ENCODE measurements at places on chromosomes 3 and 15.

DNA sequence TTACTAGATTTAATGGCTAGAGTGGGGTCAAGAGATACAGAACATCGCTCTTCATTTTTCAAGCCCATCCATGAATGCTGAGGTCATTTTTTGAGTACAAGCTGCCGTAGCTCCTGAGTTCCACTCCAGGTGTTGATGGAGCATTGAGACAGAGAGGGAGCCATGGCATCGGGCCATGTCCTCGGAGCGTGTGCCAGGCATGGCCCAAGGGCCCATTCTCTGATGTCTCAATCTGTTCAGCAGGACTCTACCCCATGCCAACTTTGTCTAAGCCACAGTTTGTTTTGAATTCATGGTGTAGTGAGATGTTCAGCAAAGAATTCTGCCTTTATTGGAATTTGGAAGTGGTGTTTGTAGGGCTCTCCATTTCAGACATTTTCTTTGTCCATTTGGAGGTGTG is 110.5 kb upstream of the ADAMTS9 start:
- peak; percentile 80 for DNase-seq
- peaks cover 30% of the 10 kb centered on the region for H3K4me1 ChIP-seq
- no peak overlapping the region for H3K4me3 ChIP-seq
- peak overlapping the region; percentile 32 for H3K27ac ChIP-seq
- H3K36me3 ChIP-seq = peaks cover 19% of the 10 kb centered on the region
- H3K27me3 ChIP-seq = no peaks in the 10 kb centered on the region

DNA sequence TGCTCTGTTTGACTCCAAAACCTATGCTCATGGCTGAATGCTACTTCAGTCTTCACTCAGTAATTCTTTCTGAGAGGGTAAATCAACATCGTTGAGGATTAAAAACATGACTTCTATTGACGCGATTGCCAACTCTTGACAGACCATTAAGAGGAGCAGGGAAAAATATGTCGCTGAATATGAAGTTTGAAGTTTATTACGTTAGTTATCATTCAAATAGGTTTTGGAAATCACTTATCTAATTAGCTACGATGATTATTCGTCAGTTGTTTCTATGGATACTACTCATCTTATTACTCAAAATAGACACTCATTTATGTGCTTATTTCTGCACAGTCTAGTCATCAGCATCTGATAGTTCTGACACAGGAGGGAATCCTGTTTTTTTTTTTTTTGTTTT is 279.2 kb upstream of the TBL1XR1 start:
- DNase-seq = no peak
- no peak overlapping the region for H3K4me3 ChIP-seq
- no peaks in the 10 kb centered on the region for H3K27me3 ChIP-seq

DNA sequence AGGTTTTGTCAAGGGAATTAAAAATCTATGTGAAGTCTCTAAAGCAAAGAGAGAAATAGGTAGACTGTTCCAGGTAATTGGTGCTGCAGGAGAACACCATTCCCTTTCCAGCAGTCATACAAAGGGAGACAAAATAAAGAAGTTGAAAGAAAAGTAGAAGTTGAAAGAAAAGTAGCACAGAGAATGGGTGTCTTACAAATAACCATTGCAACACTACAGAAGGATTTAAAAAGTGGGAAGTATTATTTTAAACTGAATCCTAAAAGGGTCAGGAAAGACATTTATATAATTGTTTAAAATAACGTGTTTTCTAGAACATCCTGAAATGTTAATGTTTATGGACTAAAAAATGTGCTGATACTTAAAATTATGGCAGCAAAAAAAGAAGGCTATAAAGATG is 223.8 kb downstream of the RSRC1 start:
- DNase-seq = no peak
- H3K27me3 ChIP-seq = no peaks in the 10 kb centered on the region
- no peaks in the 10 kb centered on the region for H3K4me1 ChIP-seq
- H3K36me3 ChIP-seq = no peaks in the 10 kb centered on the region
- no peak overlapping the region for H3K27ac ChIP-seq

GRCh38 chr3:15428539-15428938 is 1.1 kb downstream of the EAF1 start:
- peaks cover 25% of the 10 kb centered on the region for H3K4me1 ChIP-seq
- DNase-seq = no peak
- H3K27me3 ChIP-seq = no peaks in the 10 kb centered on the region
- peak overlapping the region; percentile 87 for H3K4me3 ChIP-seq

DNA sequence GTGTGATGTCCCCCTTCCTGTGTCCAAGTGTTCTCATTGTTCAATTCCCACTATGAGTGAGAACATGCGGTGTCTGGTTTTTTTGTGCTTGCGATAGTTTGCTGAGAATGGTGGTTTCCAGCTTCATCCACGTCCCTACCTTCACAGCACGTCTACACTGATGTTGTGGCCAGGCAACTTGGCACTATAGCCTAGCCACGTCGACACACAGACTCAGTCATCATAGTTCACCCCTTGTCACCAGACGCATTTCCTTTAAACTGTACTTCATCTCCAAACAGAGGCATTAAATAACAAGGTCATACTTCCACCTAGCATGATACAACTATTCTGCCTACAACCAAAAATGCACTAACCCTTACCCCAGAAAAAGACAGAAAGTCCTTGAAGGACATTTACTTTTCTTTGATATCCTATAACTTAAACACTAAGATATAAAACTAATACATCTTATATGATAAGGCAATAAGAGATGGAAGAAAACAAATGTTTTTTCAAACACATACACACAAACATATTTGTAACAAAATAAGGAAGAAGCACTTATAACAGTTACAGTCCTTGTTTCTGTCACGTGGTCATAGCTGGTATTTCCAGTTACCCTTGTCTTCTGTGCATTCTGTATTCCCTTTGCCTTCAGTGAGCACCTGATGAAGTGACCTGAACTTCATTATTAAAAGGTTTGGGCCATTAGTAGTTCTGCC is 121.4 kb downstream of the KLF13 start:
- H3K4me3 ChIP-seq = no peak overlapping the region
- DNase-seq = no peak
- H3K27ac ChIP-seq = no peak overlapping the region
- H3K27me3 ChIP-seq = no peaks in the 10 kb centered on the region

DNA sequence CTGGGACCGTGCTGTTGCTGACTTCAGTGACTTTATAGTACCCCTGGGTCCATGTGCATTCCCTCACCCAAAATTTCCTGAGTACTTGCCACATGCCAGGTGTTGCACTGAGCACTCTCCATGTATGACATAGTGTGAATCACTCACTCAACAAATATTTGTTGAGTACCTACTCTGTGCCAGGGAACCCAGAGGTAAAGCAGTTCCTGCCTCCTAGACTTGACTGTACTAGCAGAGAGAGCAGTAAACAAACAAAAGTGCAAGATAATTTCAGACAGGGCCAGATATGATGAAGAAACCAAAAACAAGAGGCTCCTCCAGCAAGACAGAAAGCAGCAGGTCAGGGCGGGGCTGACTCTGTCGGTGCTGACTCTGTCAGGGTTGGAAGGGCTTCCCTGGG is 12.2 kb downstream of the TGM4 start:
- no peaks in the 10 kb centered on the region for H3K27me3 ChIP-seq
- no peak for DNase-seq
- peaks cover 19% of the 10 kb centered on the region for H3K4me1 ChIP-seq
- no peak overlapping the region for H3K27ac ChIP-seq
- H3K4me3 ChIP-seq = no peak overlapping the region

DNA sequence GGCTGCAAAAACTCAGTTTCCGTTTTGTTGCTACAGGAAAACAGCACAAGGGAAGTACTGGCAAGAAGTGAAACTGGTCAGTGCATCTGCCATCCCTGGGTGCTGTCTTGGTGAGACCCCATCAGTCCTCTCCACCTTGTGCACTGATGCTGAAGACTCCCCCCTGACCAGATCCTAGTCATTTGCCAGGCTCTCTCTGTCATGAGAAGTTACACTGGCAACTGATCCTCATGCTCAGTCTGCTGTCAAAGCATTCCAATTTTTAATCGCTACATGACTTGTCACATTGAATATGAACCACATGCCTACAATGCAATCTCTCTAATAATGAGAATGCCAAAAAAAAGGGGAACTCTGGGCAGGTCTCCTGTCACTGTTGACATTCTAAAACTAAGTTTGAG is 296.5 kb downstream of the ZIC1 start:
- H3K4me1 ChIP-seq = peaks cover 20% of the 10 kb centered on the region
- H3K4me3 ChIP-seq = no peak overlapping the region
- DNase-seq = no peak
- H3K36me3 ChIP-seq = no peaks in the 10 kb centered on the region
- no peak overlapping the region for H3K27ac ChIP-seq
- no peaks in the 10 kb centered on the region for H3K27me3 ChIP-seq

DNA sequence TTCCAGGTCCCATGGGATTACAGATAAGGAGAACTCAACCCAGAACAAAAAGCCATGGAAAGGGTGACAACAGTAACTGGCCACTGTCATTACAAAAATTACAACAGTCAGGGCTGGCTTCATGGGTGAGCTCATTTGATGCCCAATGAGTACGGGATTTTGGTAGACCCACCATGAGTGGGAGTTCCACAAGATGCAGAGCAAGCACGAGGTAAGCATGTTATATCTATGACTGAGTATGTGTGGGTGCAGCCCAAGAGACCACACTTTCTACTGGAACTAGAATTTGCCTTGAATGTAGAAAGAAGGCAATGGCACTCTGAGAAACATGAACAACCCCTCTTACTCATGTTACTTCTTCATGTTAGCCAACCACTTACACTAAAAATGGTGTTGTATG is 83.3 kb downstream of the IGF2BP2 start:
- H3K4me1 ChIP-seq = no peaks in the 10 kb centered on the region
- no peaks in the 10 kb centered on the region for H3K36me3 ChIP-seq
- H3K27ac ChIP-seq = no peak overlapping the region
- no peaks in the 10 kb centered on the region for H3K27me3 ChIP-seq

DNA sequence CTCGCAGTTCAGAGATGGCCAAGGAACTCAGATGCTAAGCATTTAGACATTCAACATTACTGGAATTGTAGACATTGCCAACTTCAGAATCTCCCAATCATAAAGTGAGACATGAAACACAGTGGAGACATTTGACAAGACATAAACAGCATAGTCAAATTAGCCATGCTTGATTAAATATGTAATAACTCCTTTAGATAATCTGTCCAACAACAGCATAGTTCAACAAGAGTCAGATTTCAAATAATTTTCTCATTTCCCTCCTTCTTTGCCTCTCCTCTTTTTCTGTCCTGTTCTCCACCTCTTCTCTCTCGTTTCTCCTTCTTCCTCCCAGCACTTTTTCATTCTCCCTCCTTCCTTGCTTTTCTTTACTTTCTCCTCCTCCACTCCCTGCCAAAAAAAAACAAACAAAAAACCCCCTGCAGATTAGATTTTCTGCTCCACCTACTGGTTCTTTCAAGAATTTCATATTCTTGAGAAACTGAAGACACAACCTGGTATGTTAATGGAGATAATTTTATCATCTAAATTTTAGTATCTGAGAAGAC is 20.2 kb downstream of the CPOX start:
- H3K27ac ChIP-seq = no peak overlapping the region
- H3K4me1 ChIP-seq = no peaks in the 10 kb centered on the region
- H3K4me3 ChIP-seq = no peak overlapping the region
- DNase-seq = no peak
- no peaks in the 10 kb centered on the region for H3K27me3 ChIP-seq

DNA sequence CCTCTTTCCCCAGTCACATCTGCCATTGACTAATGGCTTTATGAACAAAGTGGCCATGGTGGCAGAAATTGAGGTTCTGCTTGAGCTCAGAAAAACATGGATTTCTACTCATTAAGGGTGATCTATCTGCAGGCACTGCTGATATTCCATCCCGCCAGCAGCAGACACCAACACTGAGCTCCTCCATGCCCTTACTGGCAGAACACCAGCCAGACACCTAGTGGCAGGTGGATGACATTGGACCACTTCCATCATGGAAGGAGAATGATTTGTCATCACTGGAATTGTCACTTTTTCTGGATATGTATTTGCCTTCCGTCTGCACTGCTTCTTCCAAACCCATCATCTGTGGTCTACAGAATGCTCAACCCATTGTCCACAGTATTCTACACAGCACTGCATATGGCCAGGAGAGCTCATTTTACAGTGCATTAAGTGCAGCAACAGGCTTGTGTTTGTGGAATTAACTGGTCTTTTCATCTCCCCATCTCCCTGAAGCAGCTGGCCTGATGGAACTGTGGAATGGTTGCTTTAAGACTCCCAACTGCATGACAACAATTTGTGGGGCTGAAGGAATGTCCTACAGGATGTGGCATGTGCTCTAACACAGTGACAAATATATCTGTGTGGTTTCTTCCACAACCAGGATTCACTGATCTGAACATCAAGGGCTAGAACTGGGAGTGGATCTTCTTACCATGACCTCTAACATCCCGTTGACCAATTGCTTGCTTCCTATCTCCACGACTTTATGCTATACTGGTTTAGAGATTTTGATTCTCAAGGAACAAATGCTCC is 103.4 kb downstream of the WNT7A start:
- H3K36me3 ChIP-seq = no peaks in the 10 kb centered on the region
- H3K27me3 ChIP-seq = peaks cover 29% of the 10 kb centered on the region
- H3K27ac ChIP-seq = no peak overlapping the region
- no peak for DNase-seq
- H3K4me3 ChIP-seq = no peak overlapping the region

- H3K27me3 ChIP-seq = no peaks in the 10 kb centered on the region
- no peaks in the 10 kb centered on the region for H3K36me3 ChIP-seq
- H3K4me1 ChIP-seq = no peaks in the 10 kb centered on the region
- H3K27ac ChIP-seq = no peak overlapping the region
These were observed 171.2 kb downstream of the SEMA6D start for GRCh38 chr15:47888385-47889100.

DNA sequence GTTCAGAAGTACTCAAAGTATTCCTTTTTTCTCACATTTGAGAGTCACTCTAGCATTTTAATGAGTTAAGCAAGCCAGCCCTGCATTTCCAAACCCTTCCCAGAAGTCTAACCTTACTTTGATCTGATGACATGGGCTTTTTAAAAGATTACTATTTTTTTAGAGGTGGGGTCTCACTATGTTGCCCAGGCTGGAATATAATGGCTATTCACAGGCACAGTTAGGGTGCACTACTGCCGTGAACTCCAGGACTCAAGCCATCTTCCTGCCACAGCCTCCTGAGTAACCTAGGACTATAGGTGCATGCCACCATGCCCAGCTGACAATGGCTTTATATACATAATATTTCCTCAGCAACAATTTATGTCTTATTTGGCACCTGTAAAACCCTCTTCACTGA is 64.1 kb upstream of the GOLGA6B start:
- peak overlapping the region; percentile 28 for H3K27ac ChIP-seq
- no peak for DNase-seq
- no peak overlapping the region for H3K4me3 ChIP-seq
- H3K4me1 ChIP-seq = no peaks in the 10 kb centered on the region

DNA sequence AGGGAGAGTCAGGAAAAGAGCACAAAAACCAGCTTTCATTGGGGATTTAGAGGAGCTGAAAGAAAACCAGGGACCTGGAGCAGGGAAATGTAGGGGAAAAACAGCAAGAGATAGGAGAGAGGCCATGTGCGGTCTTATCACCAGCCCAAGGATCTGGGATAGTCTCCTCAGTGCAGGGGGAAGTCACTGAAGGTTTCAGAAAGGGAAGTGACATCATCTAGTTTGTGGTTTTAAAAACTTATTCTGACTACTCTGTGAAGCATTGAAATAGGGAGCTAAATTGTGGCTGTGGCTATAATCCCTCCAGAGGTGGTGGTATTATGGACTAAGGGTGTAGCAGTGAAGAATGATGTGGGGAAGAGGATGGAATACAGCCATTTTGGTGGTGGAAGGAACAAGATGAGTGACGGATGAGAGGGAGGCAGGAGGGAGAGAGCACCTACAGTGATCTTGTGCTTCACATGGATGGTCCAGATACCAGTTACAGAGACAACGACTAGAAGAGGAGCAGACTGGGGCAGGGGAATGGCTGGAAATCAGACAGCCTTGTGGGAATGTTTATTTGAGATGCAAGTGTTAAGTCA is 72.7 kb downstream of the HMG20A start:
- no peak for DNase-seq
- peaks cover 43% of the 10 kb centered on the region for H3K4me1 ChIP-seq
- H3K36me3 ChIP-seq = no peaks in the 10 kb centered on the region
- H3K4me3 ChIP-seq = no peak overlapping the region
- no peaks in the 10 kb centered on the region for H3K27me3 ChIP-seq
- no peak overlapping the region for H3K27ac ChIP-seq

All from tibial artery (tissue), 4 donors.